ENCODE measurements at places on chromosomes 3 and 15.

- peak; percentile 21 for DNase-seq
These were observed 131.0 kb downstream of the MEX3B start for GRCh38 chr15:81914734-81915256.

DNA sequence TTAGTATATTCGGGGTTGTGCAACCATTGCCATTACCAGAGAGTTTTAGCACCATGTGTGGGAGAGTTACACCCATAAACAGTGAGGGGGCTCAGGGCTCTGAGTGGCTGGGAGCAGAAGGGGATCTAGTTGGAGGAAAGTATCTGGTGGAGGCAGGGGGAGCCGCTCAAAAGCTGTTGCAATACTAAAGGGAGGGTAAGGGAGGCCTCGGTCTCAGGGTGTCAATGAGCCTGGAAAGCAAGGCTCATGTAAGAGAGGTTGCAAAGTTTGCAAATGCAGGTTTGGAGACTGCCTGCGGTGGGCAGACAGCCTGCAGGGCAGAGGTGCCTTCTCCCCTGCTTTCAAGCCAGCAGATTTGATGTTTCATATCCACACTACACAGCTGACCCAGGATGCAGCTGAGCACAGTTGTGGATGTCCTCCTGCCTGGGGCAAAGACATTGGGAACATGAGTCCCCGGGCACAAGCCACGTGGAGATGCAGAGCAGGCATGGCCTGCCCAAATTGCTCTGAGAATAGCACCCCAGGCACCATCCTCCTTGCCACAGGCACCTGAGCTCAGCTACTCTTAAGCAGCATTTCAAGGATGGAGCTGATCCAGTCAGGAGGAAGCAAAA lies 181.4 kb downstream of the TLE3 start:
- no peak for DNase-seq

DNA sequence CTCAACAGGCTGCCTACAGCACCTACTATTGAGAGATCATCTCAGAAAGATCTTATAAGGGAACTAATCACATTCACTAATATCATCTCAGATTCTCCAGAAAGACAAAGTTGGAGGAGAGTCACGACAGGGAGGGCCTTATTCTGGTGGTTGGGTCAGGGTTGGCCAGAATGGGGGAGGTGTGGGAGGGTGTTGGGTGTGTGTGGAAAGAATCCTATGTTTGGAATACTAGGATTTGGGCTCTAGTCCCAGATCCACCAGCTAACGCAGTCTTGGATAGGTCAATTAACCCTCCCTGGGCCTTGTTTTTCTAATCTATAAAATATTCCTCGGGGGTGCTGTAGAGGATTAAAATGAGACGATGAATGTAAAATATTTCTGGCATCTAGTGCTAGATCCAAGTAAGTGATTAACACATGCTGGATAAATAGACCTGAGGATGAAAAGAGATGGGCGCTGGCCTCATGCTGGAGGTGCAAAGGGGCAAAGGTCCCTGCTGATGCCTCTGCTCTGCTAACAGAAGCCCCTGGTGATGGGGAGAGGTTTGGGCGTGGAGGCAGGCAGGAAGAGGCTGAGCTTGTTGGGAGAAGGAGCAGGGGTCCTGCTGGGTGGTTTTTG lies 67.6 kb upstream of the ETV5 start:
- no peak for DNase-seq

DNA sequence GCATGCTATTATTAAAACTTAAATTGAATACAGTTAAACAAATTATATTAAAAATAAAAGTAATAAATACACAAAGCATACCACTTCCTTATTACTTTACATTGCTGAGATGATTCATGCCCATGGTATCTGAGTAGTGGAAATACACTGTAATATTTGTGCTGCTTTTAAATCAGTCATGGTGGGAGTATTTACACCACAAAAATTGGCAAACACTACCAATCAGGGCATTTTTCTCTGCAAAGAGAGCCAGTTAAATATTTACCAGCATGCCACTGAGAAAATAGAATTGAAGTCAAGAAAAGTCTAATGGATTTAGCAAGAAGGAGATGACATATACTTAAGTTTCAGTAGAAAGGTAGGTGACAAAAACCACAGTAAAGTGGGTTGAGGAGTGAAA lies 19.6 kb downstream of the PPARG start:
- no peak for DNase-seq

DNA sequence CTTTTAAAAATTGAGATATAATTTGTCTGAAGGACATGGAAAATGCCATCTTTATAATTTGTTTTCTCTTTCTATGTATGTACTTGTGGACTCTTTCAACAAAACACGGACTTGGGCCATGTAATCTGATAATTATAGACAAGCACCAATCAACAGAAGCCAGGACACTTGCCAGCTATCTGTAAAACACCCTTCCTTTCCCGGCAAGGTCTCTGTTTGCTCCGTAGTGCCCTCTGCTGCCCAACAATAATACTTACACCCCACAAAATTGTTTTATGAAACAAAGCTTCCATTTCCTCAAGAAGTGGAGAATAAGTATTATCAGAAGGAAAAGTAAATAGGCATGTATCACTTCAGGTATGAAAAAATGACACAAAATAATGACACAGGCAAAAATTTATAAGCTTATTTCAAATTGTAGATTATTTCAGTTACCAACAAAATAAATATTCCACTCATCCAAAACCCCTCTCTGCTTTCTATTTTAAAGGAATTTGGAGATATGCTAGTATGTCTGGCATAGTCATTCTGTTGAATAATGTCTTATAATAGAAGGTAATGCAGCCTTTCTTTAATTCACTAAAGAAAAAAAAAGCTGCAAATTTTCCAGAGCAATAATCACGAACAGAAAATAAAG lies 32.8 kb downstream of the MYH15 start:
- DNase-seq: peak; percentile 71

GRCh38 chr15:68228971-68229385 lies 550 bp downstream of the CLN6 start:
- DNase-seq: no peak

GRCh38 chr3:77524463-77524862 lies 484.6 kb downstream of the ROBO2 start:
- DNase-seq: no peak
